ENCODE measurements at places on chromosomes 5 and 9.

GRCh38 chr5:128007939-128008338 lies 75.6 kb upstream of the SLC12A2 start:
- no peak for DNase-seq

- no peak for DNase-seq
Measured at GRCh38 chr9:108894225-108894997, 32.3 kb downstream of the ACTL7A start.

DNA sequence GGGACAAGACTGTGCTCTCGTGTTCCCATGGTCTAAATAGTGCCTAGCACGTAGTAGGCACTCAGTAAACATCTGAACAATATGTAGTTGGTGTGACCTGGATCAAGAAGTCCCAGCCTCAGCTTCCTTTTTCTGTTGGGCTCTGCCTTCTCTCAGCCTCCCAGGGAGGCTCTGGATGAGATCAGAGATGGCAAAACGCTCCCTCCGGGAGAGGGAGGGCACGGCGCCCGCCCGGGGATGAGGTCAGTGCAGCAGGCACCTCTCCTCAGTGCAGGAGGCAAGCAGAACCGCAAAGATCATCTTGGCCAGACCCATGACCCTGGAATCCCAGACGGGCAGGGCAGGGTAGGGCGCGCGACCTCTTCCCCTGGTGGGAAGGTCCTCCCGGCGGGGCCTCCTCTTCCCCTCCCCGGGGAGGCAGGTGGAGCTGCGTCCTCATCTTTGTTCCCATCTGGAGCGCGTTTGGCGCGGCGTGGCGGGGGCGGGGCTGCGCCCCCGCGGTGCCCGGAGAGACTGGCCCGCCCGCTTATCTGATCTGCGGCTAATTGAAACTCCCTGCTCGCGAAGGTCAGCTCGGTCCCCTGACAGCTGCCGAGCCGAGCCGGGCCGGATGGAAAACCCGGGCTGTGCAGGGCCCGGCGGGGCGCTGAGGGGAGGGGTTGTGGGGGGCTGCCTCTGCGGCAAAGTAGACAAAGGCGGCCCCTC lies 60.9 kb downstream of the CXXC5 start:
- peak; percentile 23 for DNase-seq

- DNase-seq, result no peak
Measured at GRCh38 chr5:173473288-173473687, 143.2 kb downstream of the BOD1 start.

DNA sequence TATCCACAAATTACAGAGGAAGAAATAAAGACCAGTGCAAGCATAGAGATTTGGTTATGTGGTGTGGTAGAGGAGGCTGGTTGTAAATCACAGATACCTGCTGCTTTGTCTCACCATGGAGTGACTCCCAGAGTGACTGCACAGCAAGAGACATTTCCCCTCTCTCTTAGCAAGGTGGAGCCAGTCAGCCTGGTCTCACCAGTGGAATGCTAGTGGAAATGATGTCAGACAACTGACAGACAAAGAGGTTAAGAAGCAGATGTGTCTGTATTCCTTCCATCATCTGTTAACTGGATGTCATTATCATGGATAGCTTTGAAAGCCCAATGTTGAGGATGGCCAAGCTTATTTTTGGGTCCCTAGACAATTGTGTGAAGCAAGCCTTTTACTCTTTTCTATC lies 509.4 kb upstream of the SEMA6A start:
- DNase-seq, result no peak

DNA sequence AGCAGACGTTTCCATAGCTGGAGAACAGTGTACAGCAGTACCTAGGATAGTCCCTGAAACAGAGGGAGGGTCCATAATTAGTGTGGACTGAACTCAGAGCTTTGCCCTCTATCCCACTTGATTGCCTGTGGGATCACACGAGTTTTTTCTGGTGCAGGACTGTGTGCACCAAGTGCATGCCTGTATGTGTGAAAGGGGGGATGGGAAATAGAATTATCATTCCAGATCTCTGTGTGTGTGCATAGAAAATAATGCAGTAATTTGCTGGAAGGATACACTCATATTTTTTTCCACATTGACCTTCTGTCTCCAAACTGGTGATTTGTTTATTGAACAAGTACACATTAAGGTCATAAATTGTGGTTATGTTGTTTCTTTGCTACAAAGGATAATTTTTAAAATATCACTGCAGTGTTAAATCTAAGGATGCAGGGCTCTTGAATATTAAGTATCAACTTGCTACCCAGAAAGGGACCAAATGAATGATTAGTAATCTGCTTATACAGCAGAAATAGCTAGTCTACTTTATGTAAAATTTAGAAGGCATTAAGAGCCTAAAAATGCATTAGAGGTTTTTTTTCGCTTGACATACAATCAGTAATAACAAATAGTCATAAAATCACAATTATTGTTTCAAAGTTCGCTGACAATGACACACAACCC lies 292.9 kb downstream of the CDH18 start:
- no peak for DNase-seq

DNA sequence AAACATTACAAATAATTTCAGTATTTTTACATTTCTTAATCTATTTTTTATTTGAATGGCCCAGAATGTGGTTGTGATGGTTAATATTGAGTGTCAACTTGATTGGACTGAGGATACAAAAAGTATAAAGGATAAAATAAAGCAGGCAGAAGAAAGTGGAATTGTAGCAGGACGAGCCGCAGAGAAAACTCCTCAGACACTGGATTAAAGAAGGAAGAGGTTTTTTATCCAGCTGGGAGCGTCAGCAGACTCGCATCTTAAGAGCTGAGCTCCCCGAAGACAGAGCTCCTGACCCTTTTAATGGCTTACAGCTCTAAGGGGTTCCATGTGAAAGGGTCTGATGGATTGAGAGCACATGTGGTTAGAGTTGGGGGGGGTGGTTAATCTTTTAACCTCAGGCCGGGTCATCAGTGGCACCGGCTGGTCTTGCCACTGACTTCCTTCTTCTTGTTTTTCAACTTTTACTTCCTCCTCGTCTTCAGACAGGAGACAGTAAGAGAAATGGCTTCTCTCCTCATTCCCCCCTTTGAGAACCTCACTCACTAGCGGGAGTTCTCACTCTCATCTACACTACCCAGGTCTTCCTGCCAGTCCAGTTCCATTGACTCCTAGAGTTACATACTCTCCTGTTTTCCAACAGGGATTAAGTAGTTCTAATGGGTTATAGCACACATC lies 80.0 kb downstream of the TMEM161B start:
- DNase-seq, result no peak

- no peak for DNase-seq
Measured at GRCh38 chr9:14111696-14112095, 202.2 kb downstream of the NFIB start.

DNA sequence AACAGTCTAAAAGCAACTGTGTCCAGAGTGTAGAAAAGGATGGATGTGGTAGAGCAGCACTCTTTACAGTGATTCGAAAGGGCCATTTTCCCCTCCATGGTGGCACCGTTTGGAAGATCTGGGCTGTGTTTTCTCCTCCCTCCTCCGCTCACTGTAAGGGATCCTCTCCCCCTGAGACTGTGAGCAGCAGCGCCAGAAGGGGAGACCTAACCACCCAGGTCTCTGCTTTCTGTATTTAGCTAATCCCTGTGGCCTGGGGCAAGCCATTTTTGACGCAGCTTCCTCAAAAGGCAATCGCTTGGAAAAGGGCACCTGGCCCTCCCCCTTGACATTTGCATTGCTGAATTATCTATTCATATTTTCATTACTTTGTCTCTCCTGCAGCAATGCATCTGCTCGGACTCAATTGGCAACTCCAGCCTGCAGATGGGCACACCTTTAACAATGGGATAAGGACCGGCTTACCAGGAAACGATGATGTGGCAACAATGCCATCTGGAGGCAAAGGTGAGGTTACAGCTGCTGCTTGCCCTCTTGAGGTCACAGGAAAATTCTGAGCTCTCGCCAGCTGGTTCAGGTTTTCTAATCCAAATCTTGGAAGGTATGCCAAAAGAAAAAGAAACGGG lies 244.3 kb upstream of the WWC1 start:
- no peak for DNase-seq

- no peak for DNase-seq
Measured at GRCh38 chr5:14225173-14225834, 82.2 kb downstream of the TRIO start.

DNA sequence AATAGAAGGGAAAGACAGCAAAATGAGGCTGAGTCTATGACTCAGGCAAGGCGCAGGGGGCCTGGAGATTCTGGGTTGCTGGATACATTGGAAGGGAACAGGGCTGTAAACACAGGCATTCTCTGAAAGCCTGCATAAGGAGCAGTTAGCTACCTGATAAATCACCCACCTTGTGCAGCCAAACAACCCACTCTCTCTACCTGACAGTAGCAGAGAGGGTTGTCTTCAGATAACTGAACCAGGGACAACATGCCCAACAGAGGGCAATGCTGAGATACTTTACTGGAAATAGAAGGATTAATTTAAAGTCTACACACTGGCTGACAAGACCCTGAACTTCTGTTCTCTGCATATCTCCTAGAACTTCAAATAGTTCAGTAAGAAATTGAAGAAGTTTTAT lies 161.6 kb downstream of the KCTD16 start:
- DNase-seq, result no peak

DNA sequence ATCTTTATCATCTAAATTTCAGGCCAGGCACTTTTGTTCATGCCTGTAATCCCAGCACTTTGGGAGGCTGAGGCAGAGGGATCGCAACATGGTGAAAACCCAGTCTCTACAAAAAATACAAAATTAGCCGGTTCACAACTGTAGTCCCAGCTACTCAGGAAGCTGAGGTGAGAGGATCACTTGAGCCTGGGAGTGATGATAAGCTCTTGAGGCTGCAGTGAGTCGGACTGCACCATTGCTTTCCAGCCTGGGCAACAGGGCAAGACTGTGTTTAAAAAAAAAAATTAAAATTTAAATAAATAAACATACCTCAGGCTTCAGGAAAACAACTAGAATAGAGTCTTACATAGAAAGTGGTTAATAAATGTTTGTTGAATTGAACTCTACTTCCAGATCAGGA lies 147.4 kb downstream of the AGTPBP1 start:
- no peak for DNase-seq

DNA sequence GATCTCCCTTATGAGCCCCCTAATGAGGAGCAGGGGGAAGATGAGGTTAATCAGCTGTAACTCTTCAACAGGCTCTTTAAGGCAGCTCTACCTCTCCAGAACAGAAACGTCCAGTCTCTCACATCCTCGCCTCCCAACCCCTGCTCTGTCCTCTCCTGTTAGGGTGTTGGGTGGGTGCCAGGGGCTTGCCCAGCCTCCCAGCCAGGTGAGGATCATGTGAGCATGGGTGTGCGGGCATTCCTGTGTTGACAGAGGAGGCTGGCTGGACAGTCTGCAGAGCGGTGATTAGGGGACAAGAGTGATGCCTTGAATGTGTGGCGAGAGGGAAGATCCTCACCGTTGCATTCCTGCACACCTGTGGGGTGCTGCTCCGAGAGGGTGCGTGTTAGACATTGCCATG lies 51.7 kb downstream of the CCDC180 start:
- DNase-seq, result no peak

DNA sequence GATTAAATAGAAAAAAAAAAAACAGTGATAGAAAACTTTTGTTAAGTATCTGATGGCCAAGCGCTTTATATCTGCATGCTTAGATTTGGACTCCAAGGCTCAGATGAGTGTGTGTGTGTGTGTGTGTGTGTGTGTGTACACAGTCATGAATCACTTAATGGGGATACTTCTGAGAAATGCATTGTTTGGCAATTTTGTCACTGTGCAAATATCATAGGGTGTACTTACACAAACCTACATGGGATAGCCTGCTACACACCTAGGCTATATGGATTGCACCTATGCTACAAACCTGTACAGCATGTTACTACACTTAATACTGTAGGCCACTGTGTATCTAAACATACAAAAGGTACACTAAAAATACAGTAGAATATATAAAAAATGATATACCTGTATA lies 635.6 kb upstream of the NUDT12 start:
- DNase-seq, result no peak

GRCh38 chr9:95729669-95730368 lies 145.7 kb upstream of the ERCC6L2 start:
- no peak for DNase-seq

GRCh38 chr5:29899583-29899982 lies 1293.9 kb upstream of the CDH6 start:
- DNase-seq, result no peak

GRCh38 chr5:133523961-133524586 lies 88.3 kb downstream of the FSTL4 start:
- no peak for DNase-seq

GRCh38 chr5:170154744-170155143 lies 49.0 kb downstream of the FOXI1 start:
- no peak for DNase-seq

DNA sequence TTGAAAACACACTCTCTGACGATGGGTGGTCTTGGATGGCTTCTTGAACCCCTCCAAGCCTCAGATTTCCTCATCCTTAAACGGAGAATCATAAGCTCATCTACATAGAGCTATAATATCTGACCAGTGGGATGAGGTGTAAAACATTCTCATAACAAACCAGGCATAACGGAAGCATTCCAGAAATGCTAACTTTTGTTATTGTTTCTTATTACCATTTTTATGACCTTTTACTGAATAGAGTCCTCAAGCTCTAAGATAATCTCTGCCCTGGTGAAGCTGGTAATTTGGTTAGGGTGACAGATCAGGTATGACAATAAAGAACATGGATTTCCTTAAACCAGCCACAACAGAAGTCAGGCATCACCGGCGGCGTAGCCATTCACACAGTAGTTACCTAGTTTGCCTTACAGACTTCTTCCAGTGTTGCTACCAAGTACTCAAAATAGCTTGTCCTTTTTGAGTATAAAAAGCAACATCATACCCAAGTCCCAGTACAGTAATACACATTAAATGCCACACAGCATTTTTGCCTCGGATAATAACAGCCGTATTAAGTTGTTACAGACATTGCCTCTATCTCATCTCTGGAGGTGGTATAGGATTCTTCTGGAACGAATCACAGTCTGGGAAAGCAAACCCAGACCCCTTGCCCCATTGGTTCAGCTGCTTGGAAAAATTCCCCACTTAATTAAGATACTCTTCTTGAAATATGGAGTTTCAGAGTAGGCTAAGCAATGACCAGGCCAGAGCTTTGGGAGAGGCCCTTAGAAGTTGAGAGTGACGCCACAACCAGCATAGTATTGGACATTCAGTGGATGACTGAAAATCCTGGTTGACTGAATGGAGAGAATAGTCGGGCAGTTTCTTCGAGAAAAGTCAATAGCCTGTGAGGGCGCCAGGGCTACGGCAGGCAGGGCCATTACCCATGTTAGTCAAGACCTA lies 252.5 kb downstream of the SLIT3 start:
- DNase-seq, result no peak

- DNase-seq, result no peak
Measured at GRCh38 chr5:143343042-143343441, 60.4 kb downstream of the NR3C1 start.

- peak; percentile 12 for DNase-seq
Measured at GRCh38 chr5:152505442-152506042, 100.5 kb upstream of the NMUR2 start.

- DNase-seq, result no peak
Measured at GRCh38 chr5:15577132-15577531, 77.2 kb downstream of the FBXL7 start.

GRCh38 chr5:92518318-92518904 lies 1062.6 kb downstream of the NR2F1-AS1 start:
- DNase-seq, result peak; percentile 43
